Stimulated activated naive CD8-positive, alpha-beta T cell treated with anti-CD3 and anti-CD28 coated beads, Interleukin-15, amount 100 ng/mL, for 72 hours (primary cell): ENCODE measurements at places on chromosomes 11 and 22.
A peak's percentile ranks its signal among the peaks of the same experiment; 100 is the strongest.

DNA sequence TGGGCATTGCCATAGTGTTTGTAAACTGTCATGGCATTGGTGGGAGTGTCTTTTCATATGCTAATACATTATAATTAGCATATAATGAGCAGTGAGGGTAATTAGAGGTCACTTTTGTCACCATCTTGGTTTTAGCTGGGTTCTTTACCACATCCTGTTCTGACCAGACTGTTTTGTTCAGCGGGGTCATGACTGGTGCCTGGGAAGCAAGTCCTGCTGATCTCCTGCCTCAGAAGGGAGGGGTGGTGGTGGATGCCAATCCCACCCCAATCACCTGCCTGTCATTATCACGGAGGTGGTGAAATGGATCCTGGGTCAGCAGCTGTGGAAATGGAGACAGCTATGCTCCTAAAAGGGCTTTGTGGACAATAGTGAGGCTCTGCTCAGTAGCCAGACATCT is 31.2 kb downstream of the IL18 start:
- DNase-seq, result no peak

DNA sequence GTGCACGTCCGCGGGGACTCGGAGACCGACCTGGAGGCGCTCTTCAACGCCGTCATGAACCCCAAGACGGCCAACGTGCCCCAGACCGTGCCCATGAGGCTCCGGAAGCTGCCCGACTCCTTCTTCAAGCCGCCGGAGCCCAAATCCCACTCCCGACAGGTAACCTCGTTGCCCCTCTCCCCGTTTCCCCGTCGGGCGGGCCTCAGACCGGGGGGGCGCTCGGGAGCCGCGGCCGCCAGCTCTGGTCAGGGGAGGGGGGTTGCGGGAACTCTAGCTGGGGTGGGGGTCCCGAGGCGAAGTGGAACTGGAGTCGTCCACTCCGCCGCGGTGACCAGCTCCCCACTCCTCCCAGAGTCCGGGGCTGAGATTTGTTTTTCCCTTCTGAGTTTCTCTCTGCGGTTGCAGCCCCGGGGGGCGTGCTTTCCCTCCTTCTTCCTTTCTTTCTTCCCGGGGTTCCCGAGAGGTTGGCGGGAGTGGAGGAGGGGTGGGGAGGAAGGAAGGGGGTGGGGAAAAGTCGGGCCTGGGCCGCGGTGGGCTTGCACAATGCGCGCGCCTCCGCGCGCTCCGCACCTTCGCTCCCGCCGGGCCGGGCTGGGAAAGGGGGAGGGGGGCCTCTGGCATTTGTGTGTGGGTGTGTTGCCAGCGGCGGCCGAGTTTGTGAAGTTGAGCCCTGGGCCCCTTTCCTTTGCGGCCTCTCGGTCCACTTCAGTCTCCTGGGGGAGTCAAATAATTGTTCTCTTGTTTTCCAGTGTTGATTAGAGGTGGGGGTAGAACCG is 952 bp downstream of the YAP1 start:
- no peak for DNase-seq

DNA sequence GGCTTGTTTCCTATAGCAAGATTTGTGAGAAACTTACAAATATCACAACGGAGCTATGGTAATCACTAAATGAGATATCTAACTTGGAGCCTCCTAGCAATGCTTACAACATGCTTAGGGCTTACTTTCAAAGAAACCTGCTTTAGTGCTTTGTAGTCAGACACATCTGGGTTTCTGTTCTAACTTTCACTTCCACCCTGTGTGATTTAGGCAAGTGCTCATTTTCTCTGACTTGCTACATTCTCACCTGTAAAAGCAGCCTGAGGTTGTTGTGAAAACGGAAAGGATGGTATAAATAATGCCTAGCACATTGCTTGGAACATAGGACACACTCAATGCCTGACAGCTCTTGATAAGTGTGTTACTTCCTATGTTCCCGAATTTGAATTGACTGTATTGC is 45.6 kb downstream of the LRRC4C start:
- no peak for DNase-seq

- DNase-seq, result peak; percentile 97
Observed at GRCh38 chr11:65083834-65084597, at the start of the genes CDCA5 and ZFPL1. CDCA5 (minus strand) TSS chr11:65084040; CDS start chr11:65083978, 62 bp downstream. ZFPL1 (plus strand) TSS chr11:65084222; CDS start chr11:65084699, 477 bp downstream.

DNA sequence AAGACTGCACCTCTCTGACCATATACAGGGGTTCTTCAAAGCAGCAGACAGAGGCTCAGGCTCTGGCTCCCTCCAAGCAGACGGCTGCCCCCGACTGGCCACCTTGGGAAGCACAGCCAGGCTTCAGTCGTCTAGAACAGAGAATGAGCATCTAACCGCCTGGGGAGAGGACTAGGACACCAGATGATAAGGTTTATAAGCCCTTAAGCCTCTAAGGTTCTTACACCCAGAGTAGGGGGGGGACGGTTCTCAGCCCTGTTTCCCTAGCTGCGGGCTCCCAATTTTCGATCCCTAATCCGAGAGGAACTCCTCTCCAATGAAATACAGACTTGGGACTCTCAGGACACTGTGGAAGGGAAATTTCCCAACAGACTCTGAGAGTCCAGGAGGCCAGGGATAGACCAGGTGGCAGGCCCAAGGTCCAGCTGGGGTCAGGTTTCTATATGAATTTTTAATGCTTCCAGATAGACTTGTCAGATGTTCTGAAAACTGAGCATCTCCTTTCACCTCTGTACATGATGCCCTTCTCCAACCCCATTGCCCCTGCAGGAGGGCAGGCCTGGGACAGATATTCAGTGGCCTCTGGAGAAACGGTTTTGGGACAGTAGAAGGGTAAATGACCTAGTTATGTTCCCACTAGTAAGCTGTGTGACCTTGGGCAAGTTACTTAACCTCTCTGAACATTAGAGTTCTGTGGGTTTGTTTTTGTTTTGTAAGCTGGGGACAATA is 20.2 kb downstream of the RTN4RL2 start:
- peak; percentile 69 for DNase-seq

GRCh38 chr22:27748751-27749191 is 52.8 kb downstream of the MN1 start:
- DNase-seq, result no peak

GRCh38 chr11:86688398-86689179 is 16.2 kb upstream of the ME3 start:
- DNase-seq, result no peak

GRCh38 chr22:31099386-31099785 is 8.0 kb downstream of the SELENOM start:
- no peak for DNase-seq

DNA sequence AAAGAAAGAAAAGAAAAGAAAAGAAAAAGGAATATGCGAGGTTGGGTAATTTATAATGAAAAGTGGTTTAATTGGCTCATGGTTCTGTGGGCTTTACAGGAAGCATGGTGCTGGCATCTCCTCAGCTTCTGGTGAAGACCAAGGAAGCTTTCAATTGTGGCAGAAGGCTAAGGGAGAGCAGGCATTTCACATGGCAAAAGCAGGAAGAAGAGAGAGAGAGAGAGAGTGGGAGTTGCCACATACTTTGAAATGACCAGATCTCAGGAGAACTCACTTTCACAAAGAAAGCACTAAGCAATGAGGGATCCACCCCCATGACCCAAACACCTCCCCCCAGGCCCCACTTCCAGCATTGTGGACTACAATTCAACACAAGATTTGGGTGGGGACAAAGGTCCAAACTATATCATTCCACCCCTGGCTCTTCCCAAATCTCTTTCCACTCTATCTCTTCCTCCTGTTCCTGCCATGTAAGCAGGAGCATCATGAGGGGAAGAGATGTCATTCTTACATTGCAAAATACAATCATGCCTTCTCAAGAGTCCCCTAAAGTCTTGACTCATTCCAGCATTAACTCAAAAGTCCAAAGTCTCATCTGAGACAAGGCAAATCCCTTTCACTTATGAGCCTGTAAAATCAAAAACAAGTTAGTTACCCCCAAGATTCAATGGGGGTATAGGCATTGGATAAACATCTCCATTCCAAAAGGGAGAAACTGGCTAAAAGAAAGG is 38.9 kb downstream of the LINC01488 start:
- no peak for DNase-seq

DNA sequence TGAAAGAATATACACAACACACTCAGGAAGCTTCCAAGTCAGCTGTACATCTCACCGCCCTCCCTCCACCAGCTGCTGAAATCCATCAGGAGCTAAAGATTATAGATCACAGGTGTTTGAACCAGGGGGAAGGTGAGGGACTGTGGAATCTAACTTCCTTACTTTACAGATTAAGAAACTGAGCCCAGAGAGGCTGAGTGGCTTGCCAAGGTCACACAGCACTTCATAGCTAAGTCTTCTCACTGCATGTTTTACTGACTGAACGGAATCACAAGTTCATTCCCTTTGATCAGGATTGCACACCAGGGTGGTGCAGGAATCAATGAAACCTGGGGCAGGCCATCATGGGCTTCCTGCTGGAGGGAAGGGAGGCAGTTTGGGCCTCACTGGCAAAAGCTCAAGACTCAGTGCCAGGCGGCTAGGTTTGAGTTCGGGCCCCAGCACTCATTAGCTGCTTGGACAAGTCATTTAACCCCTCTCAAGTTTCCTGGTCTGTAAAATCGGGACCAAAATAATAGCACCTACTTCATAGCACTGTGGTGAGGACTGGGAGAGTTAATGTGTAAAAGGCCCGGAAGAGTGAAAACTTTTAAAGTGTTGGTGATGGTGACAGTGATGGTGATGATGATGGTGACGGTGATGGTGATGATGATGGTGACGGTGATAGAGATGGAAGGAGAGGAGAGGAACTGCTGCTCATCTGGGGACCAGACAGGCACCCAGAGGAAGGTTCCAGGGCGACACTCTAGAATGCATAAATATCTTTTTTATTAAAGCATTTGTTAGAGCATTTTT is 8.2 kb downstream of the CD5 start:
- no peak for DNase-seq

- no peak for DNase-seq
Observed at GRCh38 chr11:33907421-33907820, 15.5 kb upstream of the LMO2 start.

- no peak for DNase-seq
Observed at GRCh38 chr11:100445231-100445735, 241.8 kb upstream of the ARHGAP42 start.

DNA sequence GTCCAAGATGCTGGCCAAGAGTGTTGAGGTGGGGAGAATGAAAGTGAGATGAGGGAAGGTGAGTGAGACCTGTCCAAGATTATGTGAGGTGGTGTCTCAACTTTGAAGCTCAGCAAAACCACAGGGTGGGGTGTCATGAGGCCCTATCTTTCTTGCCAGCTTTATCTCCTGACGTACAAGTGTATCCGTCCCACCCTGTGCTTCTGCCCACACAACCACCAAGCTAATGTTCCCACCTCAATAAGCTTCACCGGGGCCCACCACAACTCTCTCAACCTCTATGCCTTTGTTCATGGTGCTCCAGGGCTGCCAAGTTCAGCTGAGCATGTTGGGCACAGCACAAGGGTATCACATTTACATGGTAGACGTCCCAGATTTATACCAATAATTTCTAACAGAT is 7.1 kb upstream of the TPST2 start:
- peak; percentile 38 for DNase-seq

DNA sequence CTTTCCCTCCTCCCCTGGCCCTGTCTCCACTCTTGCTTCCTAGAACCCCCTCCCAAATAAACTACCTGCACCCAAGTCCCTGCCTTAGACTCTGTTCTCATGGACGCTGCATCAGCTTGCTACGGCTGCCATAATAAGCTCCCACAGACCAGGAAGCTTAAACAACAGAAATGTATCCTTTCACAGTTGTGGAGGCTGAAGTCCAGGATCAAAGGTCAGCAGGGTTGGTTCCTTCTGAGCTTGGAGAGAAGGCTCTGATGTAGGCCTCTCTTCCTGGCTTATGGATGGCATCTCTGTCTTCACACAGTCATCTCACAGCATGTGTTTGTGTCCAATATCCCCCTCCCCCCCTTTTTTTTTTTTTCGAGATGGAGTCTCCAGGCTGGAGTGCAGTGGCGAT is 23.4 kb downstream of the CBX7 start:
- no peak for DNase-seq

GRCh38 chr11:92793189-92793588 is 176.3 kb upstream of the MTNR1B start:
- no peak for DNase-seq

- no peak for DNase-seq
Observed at GRCh38 chr11:103591554-103591953, 444.9 kb upstream of the DDI1 start.

GRCh38 chr11:129289350-129290040 is 86.2 kb upstream of the BARX2 start:
- no peak for DNase-seq

- DNase-seq, result no peak
Observed at GRCh38 chr11:76795936-76796441, 12.8 kb downstream of the TSKU start.

DNA sequence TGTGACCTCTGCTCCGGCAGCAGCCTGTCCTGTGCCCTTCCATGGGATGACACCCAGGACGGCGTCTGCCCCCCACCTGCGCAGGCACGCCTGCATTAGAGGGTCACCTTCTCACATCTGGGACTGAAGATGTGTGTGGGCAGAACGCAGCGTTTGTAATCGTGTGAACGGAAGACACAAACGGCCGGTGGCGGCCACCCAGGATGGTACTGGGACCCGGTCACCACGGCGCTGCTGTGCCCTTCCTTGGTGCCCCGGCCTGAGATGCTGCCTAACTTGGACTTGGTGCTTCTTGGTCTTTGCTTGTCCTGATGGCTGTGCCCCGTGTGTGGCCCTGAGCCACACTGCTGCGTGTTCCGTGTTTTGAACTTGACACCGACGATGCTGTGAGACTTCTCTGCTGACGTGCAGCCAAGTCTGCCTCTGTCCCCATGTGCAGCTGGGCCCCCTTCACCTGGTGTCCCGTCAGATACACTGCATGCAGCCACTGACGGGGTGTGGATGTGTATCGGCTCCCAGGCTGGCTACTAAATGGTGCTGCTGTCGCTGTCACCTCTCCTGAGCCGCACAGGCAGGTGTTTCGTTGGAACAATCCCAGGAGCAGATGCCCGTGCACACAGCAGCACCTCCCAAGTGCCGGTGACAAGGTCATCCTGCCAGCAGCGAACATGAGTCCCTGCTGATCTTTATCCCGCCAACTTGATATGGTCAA is 21.4 kb downstream of the YPEL1 start:
- DNase-seq, result no peak

GRCh38 chr22:24037851-24038765 is 27.0 kb downstream of the CABIN1 start:
- no peak for DNase-seq

- no peak for DNase-seq
Observed at GRCh38 chr11:100575860-100576717, 111.0 kb upstream of the ARHGAP42 start.

GRCh38 chr22:24681236-24681635 is 78.2 kb downstream of the GGT1 start:
- no peak for DNase-seq
